ENCODE measurements at places on chromosomes 1 and 21.

DNA sequence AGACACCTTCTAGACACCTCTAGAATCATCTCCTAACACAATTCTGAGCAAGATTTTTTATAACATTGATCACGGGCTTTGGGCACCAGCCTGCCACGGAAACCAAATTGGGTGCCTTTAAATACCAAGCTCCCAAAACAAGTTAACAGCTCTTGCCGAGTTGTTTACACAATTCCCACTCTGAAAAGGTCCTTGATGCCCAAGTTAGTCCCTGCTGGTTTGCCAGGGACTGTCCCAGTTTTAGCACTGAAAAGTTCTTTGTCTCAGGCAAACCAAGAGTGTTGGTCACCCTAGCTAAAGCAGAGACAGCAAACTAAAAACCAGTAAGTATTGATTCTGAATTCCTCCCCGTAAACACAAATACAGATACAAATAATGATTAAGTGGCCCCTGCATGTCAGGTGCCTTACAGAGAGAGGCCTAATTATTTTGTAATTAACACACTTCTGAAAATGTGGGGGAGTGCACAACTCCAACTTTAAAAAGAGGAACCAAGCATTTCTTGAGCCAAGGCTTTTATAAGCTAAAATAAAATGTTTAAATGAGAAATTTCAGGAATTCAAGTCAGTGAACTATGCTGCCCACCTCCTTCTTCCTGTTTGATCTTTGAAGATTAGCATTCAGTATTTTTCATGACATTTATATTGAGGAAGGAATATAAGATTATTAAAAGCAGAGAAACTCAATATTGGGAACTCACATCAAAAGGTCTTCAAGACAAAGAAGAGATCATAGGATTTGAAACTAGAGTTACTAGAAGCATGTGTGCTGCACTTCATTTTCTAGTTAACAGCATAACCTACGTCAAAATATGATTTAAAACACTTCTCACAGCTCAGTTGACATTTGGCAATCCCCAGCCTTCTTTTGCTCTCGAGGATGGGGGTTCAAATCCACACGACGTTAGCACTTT lies 9.0 kb upstream of the UBE2U start:
- DNase-seq, result no peak

GRCh38 chr1:109801791-109802135 lies 38.0 kb upstream of the EPS8L3 start:
- DNase-seq, result no peak

GRCh38 chr1:206101351-206102045 lies 15.7 kb downstream of the AVPR1B start:
- no peak for DNase-seq

DNA sequence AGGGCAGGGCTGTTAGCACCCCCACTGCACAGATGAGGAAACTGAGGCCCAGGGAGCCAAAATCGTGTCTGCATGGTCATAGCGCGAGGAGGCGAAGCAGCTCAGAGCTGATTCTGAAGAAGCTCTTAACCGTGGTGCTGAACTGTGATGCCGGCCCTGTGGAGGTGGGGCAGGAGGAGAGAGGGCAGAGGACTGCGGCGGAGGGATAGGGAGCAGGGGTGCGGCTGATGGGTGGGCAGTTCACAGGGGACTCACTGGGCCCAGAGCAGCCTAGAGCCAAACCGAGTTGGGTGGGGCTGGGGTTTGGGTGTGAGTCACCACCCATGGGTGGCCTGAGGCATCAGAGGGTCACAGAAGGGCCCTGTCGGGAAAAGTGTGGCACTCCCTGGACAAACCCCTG lies 74.7 kb downstream of the RAP1GAP start:
- DNase-seq, result no peak

DNA sequence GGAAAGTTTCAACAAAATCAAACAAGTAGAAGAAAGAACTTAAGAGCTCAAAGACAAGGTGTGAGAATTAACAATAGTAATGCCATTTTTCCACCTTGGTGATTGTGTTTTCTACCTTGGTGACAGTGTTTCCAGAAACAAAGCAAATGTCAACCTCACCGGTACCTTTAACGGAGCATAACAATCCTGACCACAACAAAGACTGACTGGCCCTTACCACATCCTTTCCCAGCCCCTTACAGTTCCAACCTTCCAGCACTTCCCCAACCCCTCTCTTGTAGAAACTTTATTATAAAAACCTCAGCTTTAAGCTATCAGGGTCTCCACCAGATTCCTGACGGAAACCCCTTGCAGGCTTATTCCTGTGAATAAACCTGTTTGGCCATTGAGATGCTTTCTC lies 16.7 kb downstream of the STYXL2 start:
- no peak for DNase-seq
